ENCODE measurements at places on chromosomes 7 and 10. TPM values are rescaled to one million over a fixed set of nuclear protein-coding genes. Genes with fewer than 3 reads are reported as not detected.

DNA sequence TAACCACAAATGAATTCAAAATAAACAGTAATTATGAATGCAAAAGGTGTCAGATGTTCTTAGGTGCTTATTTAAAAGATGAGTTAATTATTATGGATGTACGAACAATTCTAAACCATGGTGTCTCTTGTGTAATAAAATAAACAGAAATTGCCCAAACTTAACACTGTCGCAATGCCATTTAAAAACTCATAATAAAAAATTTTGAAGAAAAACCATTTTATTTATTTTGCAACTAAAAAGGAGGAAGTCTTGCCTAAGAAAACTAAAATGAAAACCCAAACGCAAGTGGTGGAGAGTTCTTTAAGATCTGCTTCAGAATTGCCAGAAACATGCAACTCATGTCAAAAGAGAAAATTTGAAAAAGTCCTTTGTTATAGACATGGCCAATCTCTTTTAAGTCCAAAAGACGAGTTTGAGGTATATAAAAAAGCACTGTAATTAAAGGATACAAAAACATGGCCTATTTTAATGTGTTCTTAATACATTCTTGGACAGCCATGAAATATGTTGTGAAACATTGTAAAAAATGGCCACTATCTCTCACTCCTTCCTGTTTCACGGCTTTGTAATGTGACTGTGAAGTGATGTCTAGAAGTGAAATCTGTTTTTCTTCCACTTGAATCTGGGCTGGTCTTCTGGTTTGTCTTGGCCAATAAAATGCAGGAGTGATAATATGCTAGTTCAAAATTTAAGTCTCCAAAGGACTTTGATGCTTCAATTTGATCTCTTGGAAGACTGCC, 322.9 kb downstream of the PRPF18 start:
- no peak for DNase-seq

GRCh38 chr10:123389520-123389919, 235.3 kb downstream of the BUB3 start:
- no peak for DNase-seq

- DNase-seq, result no peak
Measured at GRCh38 chr10:31170636-31171035, 139.0 kb upstream of the ZNF438 start.

TMEM178B gene
- total RNA-seq, result 0.06 TPM

TEX47 gene
- total RNA-seq, result not detected

HTRA1 gene
- 0.26 TPM for total RNA-seq

DNA sequence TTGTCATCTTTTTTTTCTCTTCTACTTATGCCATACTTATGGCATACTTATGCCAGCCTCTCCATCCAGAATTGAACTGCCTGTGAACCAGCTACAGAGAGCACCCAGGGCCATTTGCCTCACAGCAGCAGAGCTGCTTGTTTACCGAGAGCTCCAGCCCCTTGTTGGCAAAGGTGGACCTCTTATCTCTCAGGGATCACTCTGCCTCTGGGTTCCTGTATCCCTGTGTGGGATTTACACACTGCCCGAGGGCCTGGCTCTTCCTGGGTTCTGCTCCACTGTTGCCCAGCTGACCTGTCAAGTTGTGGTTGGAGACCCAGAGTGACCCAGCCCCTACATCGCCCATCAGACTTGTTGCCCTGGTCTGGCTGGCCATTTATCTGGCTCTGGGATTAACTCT, 22.3 kb downstream of the MRPS33 start:
- DNase-seq, result no peak

- DNase-seq, result no peak
Measured at GRCh38 chr10:27660711-27661110, 84.9 kb downstream of the MKX start.

UCMA gene
- not detected for total RNA-seq

- DNase-seq, result no peak
Measured at GRCh38 chr10:76336213-76336963, 905.0 kb downstream of the LRMDA start.

GRCh38 chr10:24550680-24551079, 173.0 kb downstream of the ARHGAP21 start:
- DNase-seq, result no peak

LBX1 gene
- total RNA-seq, result not detected

ASZ1 gene
- not detected for total RNA-seq

PILRA gene
- 5.1 TPM for total RNA-seq

ZPBP gene
- not detected for total RNA-seq

ANKRD61 gene
- total RNA-seq, result not detected

- DNase-seq, result no peak
Measured at GRCh38 chr10:36766415-36766810, 359.0 kb upstream of the ANKRD30A start.

DNA sequence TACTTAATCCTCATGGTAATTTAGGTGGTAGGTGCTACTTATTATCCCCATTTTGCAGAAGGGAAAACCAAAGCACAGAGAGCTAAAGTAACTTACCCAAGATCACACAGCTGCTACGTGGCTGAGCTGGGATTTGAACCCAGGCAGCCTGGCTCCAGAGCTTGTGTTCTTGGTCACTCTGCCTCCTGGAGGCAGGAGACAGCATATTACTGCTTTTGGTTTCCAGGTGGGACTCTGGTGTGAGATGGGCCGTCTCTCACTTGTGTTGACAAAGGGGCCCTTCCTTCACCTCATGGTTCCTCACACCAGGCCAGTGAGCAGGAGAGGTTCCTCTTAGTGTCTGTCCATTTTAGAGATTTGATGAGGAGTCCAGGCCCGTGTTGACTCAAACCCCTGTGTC, 79.8 kb upstream of the PPIF start:
- DNase-seq, result no peak

CAV2 gene
- total RNA-seq, result not detected

PCLO gene
- total RNA-seq, result not detected

ATP6V0A4 gene
- not detected for total RNA-seq

ACSM6 gene
- total RNA-seq, result not detected

ADRB1 gene
- 0.91 TPM for total RNA-seq

DNA sequence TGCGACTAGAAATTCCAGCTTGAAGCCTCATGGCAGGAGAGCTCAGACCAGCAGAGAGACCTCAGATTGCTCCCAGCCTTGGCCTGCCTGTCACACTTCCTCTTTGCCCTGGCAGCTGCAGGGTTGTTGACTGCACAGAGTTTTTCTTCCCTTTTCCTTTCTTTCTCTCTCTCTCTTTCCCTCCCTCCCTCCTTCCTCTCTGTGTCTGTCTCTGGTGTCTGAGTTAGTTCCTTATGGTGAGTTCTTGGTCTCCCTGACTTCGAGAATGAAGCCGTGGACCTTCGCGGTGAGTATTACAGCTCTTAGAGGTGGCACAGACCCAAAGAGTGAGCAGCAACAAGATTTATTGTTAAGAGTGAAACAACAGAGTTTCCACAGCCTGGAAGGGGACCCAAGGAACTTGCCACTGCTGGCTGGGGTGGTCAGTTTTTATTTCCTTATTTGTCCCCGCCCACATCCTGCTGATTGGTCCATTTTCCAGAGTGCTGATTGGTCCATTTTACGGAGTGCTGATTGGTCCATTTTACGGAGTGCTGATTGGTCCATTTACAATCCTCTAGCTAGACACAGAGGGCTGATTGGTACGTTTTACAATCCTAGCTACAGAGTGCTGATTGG, 266.3 kb downstream of the RPS24 start:
- DNase-seq, result no peak

DNA sequence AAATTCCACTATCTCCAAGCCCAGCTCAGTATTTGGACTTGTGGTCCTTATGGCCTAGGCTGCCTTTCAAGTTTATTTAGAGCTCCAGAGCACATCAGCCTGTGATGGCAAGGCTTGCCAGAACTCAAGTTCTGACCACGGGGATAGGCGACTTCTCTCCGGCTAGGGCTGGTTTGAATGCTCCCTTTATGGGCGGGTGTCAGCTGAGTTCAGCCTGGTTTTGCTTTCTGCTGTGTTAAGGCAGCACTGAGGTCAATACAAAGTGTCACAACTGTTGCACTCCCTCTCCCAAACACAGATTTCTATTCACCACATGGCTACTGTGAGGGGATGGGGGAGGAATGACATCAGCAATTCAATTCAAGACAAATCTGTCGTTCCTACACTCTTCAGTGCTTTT, 318.1 kb upstream of the MYO3A start:
- DNase-seq, result no peak

NAT16 gene
- total RNA-seq, result not detected

GRCh38 chr7:20214921-20215669, 2.1 kb downstream of the MACC1 start:
- DNase-seq, result no peak

TRIL gene
- not detected for total RNA-seq

DNA sequence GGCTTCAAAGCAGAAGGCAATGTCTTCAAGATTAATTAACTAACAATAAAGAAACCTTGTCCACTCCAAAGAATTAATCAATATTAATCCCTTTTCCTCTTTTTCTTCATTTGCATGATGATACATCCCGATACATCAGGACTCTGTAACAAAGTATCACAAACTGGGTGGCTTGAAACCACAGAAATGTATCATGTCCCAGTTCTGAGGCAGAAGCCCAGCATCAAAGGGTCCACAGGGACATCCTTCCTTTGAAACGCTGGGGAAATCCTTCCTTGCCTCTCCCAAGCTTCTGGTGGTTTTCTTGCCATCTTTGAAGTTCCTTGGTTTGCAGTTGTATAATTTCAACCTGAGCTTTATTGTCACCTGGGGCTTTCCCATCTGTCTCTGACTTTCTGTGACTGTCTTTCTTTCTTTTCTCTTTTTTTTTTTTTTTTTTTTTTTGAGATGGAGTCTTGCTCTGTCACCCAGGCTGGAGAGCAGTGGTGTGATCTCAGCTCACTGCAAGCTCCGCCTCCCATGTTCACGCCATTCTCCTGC, 210.2 kb upstream of the ADARB2 start:
- DNase-seq, result no peak

DNA sequence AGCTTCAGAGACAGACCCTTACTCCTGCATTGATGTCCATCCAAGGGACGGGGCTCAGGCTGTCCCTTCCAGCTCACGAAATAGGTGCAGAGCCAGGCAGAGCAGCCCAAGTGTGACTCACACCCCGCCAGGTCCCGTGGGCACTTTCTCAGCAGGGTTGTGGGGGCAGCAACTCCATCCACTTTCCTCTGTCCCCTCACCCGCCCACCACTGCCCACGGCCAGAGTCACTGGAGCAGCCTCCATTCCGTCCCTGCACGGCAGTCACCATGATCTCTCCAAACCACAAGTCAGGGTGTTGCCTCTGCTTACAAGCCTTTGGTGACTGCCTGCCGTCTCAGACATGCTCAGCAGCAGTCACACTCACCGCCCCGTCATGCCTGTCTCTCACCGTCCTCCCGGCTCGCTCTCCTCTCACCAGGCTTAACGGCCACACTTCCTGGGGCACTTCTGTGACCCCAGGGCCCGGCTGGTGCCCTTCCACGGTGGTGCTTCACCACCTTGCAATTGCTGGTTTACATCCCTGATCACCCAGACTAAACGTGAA, 39.3 kb downstream of the CALML3 start:
- peak; percentile 47 for DNase-seq

DNA sequence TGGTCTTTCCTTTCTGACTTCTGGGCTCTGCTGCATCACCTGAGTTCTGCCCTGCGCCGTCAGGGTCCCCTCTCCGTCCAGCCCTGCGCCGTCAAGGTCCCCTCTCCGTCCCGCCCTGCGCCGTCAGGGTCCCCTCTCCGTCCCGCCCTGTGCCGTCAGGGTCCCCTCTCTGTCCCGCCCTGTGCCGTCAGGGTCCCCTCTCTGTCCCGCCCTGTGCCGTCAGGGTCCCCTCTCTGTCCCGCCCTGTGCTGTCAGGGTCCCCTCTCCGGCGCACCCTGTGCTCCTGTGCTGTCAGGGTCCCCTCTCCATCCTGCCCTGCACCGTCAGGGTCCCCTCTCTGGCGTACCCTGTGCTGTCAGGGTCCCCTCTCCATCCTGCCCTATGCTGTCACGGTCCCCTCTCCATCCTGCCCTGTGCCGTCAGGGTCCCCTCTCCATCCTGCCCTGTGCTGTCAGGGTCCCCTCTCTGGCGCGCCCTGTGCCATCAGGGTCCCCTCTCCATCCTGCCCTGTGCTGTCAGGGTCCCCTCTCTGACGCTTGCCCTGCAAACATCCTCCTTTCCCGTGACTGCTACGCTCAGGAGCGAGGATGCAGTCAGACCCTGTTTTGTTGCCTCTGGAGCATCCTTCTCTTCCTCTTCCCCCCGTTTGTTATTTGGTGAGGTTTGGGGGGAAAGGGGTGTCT, 66.4 kb downstream of the INPP5A start:
- DNase-seq, result no peak

DNA sequence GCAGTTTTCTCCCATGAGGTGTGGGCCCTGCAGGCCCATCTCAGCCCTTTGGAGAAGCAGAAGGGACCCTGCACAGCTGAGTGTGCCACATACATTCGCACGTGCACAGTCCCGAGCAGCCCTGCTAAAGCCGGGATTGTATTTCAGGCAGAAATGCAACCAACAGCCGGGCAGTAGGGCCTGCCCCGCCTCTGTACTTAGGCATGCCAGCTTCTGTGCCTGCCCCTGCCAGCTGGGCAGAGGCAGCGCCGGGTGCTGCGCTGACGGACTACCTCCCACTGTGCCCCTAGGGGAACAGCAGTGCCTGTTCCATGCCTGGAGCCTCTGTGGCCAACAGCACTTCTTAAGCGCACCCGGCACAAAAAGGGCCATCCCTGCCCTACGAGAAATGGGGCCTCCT, 170.3 kb downstream of the NEURL1 start:
- no peak for DNase-seq

GRCh38 chr10:73859784-73860491, 14.4 kb downstream of the CAMK2G start:
- no peak for DNase-seq

GRCh38 chr7:152514771-152515105, 78.9 kb upstream of the KMT2C start:
- DNase-seq, result no peak

DNA sequence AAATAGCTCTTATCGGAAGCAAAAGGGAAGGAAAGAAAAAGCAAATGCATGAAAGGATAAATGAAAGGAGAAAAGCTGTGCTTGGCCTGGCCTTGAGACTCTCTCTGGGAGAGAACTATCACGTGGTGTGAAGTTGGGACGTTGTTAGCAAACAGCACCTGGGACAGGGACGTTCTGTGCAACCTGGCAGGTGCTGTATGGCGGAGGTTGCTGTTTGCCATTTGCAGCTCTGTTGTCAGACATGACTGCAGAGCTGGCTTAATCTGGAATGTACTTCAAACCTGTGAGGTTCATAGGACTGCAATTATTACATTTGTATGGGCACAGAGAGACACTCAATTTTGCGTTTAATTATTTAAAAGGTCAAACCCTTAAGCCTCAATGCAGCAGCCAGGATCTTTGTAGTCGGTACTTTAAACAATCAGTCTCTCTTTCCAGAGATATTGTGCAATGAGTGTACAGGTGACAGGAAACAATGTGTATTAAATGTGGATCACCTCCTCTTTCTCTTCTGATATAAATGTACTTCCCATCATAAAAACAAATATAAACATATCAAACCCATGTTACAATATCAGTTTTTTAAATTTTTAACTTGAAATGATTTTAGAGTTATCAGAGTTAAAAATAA, 800.5 kb upstream of the KCND2 start:
- no peak for DNase-seq

CTAGE6 gene
- total RNA-seq, result 1.9 TPM

SPDYE3 gene
- total RNA-seq, result not detected

- DNase-seq, result no peak
Measured at GRCh38 chr7:150842716-150843115, 9.6 kb upstream of the AOC1 start.
